Anterior cingulate cortex (tissue), 58 donors: ENCODE measurements at places on chromosomes 13 and 19.
A peak's percentile ranks its signal among the peaks of the same experiment; 100 is the strongest.

- DNase-seq, result no peak
These were observed 53.2 kb downstream of the MLLT1 start for GRCh38 chr19:6226444-6227155.

- no peak for DNase-seq
These were observed 141 bp downstream of the TRPC4 start for GRCh38 chr13:37869506-37869755.

DNA sequence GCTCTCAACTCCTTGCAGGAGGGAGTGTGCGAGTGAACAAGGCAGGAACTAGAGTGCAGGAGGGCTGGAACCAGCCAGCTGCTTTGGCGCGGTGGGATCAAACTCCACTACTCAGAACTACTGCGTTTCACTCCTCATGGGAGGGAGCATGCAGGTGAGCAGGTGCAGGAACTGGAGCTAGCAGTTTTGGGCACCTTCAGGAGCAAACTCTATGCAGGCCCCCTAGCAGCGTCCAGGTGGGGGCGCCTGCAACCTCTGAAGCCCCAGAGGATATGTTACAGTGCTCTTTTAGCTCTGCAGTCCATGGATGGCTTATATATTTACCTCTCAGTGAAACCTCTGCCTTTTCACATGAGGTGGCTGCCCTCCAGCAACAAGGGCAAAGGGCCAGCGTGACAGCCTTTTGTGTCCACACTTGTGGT lies 1303.4 kb downstream of the PCDH9 start:
- no peak for DNase-seq

- DNase-seq, result peak; percentile 66
These were observed 2.0 kb upstream of the INAFM1 start for GRCh38 chr19:47272448-47273312.

- no peak for DNase-seq
These were observed 2.3 kb downstream of the CLASRP start for GRCh38 chr19:45041125-45041524.

- DNase-seq, result no peak
These were observed 190.2 kb downstream of the GGACT start for GRCh38 chr13:100398360-100398759.
